Gastrocnemius medialis (tissue), 4 donors: ENCODE measurements at places on chromosomes 12 and 14. TPM values are rescaled to one million over a fixed set of nuclear protein-coding genes. Genes with fewer than 3 reads are reported as not detected.

The IRAK3 gene
- 5.7 TPM for total RNA-seq

DNA sequence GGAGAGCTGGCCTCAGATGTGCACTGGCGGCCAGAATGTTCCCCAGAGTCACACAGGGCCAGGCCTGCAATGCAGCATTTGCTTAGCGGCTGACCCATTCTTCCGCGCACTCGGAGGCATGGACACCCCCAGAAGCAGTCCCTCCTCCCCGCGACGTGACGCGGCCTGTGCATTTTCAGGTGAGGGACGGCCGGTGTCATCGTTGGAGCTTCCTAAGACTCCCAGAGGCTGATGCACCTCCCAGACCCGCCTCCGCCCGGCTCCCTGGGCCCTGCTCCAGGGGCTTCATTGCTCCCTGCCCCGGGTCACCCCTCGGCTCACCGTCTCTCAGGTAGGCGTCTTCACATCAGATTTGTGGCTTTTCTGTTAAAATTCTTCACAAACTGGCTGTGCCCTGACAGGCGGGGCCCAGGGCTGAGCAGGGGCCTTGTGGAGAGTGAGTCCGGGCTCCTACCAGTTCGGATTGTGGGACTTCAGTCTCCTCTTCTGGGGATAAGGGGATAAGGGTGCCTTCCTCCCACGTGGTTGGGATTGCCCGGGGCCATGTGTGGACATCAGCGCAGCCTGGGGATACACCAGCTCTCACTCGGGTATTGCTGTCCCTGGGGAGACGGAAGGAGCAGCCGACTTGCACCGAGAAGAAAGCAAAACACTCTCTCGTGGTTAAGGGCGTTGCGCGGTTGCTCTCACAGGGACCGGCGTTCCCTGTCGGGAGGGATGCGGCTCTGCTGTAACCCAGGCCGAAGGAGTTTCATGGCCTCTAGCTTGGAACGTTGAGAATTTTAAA, 249.1 kb downstream of the ADGRD1 start:
- no peak for DNase-seq

- DNase-seq = no peak
Observed at GRCh38 chr14:30620178-30620577, 1.9 kb upstream of the SCFD1 start.

The HSPB8 gene
- 552 TPM for total RNA-seq

DNA sequence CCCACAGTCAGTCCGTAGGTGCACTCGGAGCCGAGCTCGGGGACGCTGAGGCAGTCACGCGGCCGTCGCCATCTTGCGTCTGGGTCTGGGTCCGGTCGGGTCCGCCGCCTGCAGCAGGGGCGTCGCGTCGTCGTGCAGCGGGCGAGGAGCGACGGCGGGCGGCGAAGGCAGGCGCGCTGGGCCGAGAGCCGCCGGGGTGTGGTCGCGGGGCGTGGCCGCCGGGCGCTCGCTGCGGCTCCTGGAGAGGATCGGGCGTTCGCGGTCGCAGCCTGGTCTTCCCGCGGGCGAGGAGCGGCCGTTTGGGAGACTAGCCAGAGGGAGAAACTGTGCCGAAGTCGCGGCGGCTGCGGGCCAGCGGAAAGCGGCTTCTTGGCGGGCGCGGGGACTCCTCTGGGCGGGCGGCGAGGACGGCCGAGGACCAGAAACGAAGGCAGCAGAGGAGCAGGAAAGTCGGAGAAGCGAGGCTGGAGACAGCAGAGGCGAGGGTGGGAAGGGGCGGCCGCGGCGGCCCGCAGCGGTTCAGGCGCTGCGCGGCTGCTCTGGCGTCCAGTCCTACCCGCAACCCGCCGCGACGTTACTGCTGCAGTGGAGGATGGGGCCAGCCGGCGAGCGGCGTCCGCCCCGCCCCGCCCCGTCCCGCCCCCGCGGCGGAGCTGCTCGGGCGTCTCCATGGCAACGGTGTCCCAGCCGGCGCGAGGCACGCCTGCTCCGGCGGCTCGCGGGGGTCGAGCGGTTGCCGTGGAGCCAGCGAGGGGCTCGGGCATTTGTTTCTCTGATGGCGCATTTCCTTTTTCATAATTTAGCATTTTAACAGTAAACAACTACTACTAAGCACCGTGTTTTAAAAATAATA, at the start of gene PNMA1:
PNMA1 (minus strand) TSS at position 582 of the 853 bp plus-strand sequence. CDS start 745 bp downstream, outside the sequence.
- DNase-seq = peak; percentile 81

DNA sequence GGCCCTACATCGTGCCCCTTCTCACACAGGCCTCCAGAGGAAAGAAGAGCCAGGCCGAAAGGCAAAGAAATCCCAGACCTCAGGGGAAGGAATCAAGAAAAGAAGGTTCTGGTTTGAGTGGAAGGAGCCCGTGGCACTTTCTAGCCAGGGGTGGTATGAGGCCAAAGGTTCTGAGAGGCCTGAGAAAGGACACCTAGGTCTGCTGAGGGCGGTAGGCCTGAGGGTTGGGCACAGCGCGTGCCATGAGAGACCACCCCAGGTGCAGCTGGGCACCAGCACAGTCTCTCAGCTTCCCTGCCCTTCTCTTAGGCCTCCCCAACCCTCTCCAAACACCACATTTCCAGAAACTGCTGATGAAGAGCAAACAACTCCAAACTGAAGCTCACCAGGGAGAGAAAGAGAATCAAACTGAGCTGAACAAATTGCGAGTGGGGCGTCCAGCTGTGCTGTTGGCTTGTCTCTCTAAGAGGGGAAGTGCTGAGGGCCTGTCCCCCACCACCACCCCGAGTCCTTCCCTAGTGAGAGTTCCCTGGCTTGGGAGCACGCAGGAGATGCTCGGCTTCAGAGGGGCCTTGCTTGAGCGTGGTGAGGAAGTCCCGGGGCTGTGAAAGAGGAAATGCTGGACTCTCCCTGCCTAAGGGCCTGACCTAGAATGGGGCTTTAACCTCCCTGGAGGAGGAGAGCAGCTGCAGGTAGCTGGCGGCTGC, 184.8 kb downstream of the ZFP36L1 start:
- DNase-seq = peak; percentile 52

DNA sequence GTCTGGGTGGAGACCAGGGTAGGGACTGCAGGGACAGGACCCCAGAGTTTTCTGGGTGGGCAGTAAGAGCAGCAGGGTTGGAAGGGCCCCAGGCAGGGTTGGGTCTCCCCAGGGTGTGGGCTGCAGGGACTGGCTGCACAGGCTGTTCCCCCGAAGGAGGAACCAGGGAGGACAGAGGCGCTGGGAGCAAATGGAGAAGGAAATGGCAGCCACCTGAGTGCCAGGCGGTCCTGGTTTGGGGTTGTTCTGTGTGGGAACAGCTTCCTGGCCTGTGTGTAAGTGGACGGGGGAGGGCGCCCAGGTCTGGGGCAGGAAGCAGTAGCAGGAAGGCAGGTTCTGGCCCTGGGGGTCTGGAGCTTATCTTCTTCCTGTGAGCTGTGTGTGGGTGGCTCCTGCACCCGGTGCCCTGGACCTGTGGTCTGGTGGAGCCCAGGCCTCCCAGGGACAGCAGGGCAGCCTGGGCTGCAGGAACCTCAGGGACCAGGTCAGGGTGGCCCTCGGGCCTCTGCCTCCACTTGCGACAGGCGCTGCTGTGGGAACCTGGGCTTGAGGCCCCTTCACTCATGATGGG, 372.8 kb downstream of the TMEM121 start:
- DNase-seq = no peak

DNA sequence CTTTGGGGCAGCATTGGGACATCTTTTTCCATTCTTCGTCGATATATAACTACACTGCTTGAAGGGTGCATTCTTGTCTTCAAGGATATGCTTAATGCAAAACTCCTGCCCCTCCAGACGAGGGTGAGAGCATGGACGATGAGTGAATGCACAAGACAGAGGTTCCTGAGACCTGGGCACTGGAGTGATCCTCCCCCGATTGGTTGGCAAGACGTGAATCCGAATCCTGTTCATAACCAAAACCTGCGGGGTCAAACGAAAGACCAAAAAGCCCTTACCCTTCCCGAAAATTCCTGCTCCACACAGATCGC, 684 bp downstream of the KANSL2 start:
- peak; percentile 36 for DNase-seq

GRCh38 chr12:22477894-22478287, 66.5 kb downstream of the C2CD5 start:
- no peak for DNase-seq

The GALNT8 gene
- not detected for total RNA-seq

- no peak for DNase-seq
Observed at GRCh38 chr14:36478782-36479181, 41.2 kb downstream of the NKX2-1 start.

DNA sequence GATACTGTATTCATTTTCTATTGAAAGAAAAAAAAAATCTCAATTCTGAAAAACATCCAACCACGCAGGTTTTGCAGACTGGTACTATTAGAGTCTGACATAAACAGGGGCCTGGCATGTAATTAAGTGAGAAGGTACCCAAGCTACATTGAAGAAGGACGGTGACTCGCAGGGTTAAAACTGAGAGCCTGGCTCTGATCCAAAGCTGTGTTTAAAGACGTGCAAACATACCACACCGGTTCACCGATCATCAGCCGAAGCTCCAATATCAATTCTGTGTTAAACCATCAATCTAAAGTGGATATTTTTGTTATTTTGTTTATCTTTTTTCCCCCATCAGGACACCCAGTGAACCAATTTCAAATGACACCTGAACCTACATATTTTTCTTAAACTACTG, 108.1 kb upstream of the DIO3 start:
- DNase-seq = no peak

GRCh38 chr12:77835969-77836368, 5.3 kb downstream of the NAV3 start:
- DNase-seq = no peak
